Tongue (tissue), 3 donors: ENCODE measurements at places on chromosomes 3 and 15.

DNA sequence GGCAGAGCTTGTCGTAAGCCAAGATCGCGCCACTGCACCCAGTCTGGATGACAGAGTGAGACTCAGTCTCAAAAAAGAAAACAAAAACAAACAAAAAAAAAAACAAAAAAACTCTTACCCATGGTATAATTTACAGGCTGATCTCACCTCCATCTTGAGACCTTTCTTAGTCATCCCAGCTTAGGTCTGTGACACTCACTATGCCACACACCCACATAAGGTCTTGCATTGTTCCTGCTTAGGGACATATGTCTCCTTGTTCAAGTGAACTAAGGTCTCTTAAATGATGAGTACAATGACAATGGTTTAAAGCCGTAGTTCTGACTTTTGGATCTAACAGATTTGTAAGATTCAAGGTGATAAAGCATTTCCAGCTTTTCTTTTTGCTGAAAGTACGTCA is 360.2 kb upstream of the ARHGEF26 start:
- no peak for DNase-seq

DNA sequence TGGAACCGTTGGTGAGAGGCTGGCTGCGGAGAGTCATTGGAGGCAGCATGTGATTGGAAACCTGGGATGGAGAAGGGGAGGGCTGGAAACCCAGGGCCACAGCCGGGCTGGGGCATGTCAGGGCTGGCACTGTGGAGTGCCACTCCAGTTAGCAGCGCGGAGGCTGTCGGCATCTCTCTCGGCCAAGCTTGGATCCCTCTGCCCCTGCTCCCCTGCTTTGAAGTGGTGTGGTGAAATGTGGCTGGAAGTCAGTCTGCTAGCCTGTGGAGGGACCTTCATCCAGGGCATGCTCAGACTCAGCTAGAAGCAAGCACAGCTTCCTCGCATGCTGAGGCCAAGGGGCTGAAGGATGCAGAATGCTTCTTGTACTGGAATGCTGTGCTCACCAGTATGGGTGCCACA is 13.5 kb downstream of the SLCO3A1 start:
- no peak for DNase-seq

DNA sequence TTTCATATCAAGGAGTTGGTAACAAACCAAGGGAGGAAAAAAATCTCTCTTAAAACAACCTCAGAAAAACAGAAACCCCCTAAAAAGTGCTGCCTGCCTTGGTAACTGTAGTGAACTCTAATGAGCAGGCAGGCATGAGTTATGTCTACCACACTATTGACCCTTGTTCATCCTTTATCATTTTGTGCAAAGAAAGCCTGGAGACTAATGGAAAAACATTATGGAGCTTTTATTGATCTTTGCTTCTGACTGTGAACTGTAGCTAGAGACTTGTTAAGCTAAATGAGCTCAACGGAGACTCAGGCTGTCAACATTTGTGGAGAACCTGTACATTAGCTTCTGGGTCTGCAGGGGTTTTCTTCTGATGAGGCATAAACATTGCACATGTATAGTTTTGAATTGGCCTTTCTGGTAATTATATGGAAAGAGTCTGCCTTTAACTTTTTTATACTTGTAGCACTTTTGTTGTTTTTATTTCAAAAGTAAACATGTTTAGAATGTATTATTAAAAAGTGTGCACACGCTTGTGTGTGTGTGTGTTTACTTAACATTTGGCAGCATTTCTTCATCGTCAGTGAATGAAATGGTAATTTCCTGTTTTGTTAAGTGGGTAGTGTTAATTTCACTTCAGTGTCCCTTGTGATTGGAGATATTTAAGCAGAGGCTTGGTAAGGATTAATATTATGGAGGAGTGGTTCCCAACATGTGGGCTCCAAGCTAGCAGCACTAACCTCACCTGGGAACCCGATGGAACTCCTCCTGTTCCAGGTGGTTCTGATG is 15.9 kb upstream of the SPTSSB start:
- no peak for DNase-seq

- DNase-seq = no peak
Measured at GRCh38 chr15:88616240-88616639, 4.9 kb upstream of the AEN start.

DNA sequence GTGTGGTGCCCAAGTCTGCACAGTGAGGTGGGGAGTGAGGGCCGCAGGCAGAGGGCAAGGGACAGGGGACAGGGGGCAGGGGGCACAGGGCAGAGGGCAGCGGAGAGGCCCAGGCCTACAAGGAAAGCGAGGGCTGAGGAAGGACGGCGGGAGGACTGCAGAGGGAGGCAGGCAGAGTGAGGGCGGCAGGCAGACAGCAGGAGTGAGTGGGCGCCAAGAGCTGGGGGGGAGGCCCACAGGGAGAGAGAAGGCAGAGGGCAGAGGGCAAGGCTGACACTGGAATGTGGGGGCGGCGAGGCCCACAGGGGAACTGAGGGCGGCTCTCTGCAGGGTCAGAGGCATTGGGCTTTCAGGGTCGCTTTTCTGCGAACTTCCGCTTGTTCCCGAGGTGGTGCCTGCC is 267.8 kb upstream of the NDN start:
- no peak for DNase-seq

DNA sequence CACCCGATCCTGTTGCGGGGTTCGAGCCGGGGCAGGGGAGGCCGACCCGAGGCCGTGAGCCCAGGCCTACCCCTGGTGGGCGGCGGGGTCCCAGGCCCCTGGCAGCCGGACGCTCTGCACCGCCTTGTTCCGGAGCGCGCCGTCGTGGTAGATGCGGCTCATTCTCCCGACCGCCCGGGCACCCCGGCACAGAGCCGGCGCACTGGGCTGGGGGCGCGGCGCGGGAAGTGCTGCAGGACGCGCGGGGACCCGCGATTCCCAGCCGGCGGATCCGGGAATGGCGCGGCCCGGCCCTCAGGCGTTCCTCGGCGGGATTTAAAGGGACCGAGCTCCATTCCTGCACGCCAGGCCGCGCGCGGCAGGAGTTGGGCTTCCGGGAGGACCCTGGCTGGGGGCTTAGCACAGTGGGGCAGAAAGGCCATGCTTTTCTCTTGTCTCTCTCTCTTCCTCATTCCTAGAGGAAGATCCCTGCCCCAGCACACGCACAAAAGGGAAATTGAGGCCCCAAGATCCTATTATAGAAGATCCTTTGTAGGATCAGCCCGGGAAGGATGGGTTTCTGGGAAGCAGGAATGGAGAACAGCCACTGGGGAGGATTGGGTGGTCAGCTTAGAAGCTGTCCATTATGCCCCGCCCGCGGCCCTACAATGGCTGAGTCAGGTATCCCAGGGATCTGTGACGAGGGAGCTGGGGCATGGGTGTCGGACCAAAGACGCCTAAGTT is at the start of gene ARPIN:
Gene ARPIN (minus strand): TSS at position 279 of the 723 bp plus-strand sequence. CDS start 117 bp downstream, at position 162.
- DNase-seq = peak; percentile 82
